ENCODE measurements at places on chromosomes 6 and 20. TPM values are rescaled to one million over a fixed set of nuclear protein-coding genes. Genes with fewer than 3 reads are reported as not detected.

The MICB gene
- total RNA-seq, result 2.9 TPM

The JPH2 gene
- 8.3 TPM for total RNA-seq

The TAF11 gene
- 26.8 TPM for total RNA-seq

DNA sequence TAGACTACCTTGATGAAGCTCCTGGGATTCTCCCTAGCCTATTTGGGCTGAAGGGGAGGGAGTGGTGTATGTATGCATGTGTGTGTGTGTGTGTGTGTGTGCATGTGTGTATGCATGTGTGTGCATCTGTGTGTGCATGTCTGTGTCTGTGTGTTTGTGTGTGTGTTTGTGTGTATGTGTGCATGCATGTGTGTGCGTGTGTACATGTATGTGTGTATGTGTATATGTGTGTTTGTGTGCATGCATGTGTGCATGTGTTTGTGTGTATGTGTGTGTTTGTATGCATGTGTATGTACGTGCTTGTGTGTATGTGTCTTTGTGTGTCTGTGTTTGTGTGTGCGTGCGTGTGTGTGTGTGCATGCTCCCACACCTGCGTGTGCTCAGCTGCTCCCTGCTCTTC is 15.4 kb downstream of the FGD2 start:
- DNase-seq, result no peak

- DNase-seq, result no peak
Observed at GRCh38 chr6:4603856-4604369, 172.3 kb upstream of the CDYL start.

GRCh38 chr20:24778585-24779031 is 170.5 kb upstream of the CST7 start:
- peak; percentile 40 for DNase-seq
